Lung microvascular endothelial cell (primary cell): ENCODE measurements at places on chromosomes 7 and 10.

DNA sequence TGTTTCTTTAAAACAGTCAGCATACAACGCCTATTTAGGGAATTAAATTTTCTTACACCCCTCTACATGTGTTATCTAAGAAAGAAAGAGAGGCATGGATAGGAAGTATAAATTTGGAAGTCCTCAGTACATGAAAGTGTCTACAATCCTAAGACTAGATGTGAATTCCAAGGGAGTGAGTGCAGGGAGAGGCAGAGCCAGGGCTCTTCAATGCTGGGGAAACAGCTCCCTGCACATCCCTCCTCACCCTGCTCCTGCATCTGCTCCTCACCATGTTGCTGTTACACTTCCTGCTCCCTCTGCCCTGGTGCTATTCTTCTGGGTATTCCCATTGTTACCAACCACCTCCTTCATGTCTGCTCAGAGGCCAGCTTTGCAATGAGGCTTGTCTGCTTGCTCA is 229.1 kb upstream of the AKR1E2 start:
- DNase-seq: no peak

GRCh38 chr7:129285111-129285510 is 60.3 kb downstream of the AHCYL2 start:
- DNase-seq: no peak

DNA sequence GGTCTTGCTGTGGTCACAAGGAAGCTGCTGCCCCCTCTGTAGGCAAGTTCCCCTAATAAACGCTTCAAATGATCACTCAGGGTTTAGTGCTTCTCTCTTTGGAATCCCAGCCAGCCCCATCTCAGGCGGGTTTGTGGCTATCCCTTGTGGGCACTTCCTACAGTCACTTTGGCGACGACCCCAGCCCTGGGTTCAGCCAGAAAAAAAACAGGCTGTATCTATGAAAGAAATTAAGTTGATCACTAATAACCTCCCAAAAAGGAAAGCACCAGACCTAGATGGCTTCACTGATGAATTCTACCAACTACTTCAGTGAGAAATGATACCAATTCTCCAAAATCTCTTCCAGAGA is 208.2 kb downstream of the MAD1L1 start:
- no peak for DNase-seq

DNA sequence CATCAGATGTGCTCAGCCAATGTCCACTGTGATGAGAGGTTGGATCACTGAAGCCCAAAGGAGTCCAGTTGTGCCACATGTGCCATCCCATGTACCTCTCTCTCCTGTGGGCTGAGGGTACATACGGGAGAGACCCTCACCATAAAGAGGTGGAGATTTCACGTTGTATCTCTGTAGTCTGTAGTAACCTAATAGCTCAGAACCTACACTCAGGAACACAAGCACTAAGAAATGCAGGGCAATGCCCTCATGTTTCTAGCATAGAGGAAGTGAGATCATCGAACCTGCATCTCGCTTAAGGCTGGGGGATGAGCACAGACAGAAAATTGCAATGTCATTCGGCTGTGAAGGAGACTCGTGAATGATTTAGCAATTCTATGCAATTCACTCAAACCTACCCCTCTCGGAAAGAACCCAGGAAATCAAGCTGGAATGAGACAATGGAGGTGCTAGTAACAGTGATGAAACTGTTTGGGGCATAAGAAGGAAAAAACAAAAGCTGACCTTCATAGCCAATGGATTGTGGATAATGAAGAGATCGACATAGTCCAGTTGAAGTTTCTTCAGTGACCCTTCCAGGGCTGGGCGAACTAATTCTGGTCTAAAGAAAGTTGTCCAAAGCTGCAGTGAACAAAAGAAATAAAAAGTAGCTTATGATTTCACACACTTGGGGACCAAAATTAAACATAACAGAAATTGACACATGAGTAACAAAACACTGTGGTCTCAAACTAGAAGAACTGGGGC is 80.3 kb upstream of the UCN3 start:
- peak; percentile 92 for DNase-seq

DNA sequence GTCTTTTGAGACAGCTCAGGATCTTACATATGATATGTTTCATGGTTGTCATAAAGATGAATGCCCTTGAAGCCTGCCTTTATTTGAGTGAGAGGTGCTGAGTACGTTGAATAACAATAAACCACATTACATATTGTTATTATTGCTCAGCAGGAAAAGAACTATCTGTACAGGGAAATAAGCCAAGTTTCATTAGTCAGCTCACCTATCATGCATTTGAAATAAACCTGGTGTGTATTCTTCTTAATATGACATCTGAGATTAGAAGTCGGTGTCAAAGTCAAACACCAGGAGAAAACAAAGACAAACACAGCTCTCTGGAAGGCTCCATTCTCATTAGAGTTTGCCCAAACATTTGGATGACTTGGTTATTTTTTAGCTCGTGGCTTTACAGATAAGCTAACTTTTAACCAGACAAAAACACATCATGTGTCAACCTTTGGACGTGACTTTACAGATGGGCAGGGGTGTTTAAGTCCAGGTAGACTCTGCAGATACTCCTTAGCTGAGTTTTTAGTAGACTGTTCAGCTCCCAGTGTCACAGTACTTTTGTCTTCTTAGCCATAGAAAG is 71.2 kb upstream of the AOAH start:
- DNase-seq: no peak

DNA sequence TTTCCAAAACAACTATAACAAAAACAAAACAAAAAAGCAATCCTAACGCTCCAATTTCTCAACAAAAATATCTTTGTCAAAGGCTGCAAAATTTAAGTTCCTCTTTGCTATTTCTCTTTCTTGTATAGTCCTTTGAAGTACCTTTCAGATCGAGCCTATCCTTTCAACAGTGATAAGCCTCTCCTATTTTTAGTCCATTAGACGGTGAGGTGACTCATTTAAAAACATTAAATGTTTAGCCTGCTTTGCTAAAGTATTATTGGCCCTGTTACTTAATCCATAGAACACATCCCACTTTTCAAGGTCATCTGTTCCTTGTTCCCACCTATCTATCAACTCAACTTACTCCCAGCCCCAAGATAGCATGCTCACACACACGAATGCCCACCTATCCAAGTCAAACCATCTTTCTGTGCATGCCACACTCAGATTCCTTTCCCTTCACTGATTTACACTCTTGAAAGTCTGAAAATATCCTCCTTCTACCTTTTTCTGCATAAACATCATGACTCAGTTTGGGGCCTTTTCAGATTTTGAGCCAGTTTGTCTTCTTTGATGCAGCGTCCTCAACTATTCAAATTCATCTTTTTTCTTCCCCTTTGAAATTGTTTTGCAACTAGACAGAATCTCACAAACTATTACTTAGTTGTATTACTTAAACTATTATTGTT is 224.9 kb upstream of the TMEM229A start:
- DNase-seq: no peak

GRCh38 chr7:120169996-120170783 is 102.8 kb upstream of the KCND2 start:
- DNase-seq: no peak

- no peak for DNase-seq
Measured at GRCh38 chr10:470339-471003, 219.0 kb downstream of the DIP2C start.

DNA sequence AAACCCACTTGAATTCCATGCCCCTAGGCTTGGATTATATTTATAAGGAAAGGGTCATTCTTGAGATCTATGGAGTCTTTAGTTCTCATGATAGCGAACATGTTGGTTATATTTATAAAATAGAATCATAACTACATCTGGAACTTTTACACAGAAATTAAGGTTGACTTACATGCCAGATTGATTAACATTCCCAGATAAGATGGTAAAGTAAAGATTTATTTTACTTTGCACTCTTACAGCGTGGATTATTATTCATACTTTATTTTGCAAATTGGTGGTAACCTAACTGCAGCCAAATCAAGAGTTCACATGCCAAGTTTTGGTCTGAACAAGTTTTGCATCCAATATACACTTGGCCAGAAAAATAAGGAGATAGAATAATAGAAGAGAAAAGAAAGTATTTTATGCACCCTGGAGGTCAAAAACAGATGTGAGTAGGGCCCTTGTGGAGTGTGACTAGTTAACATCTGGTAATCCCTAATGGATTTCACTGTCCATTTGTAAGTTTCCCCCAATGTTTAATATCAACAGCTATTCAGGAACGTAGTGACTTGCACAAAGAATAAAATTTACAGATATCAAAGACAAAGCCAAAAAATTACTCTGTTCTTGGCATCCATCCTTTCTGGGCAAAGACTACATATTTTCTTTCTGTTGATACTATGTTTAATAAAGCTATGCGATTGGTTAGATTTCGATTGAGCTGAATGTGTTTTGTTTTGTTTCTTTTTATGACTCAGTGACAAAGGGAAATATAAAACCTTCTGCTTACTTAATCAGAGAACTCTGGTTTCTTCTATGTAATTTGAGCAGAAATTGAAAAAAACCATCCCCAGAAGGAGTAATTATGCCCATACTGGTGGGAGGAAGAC is 10.1 kb upstream of the TMEM26 start:
- DNase-seq: peak; percentile 66

- DNase-seq: no peak
Measured at GRCh38 chr7:46945328-46945727, 636.6 kb downstream of the TNS3 start.

DNA sequence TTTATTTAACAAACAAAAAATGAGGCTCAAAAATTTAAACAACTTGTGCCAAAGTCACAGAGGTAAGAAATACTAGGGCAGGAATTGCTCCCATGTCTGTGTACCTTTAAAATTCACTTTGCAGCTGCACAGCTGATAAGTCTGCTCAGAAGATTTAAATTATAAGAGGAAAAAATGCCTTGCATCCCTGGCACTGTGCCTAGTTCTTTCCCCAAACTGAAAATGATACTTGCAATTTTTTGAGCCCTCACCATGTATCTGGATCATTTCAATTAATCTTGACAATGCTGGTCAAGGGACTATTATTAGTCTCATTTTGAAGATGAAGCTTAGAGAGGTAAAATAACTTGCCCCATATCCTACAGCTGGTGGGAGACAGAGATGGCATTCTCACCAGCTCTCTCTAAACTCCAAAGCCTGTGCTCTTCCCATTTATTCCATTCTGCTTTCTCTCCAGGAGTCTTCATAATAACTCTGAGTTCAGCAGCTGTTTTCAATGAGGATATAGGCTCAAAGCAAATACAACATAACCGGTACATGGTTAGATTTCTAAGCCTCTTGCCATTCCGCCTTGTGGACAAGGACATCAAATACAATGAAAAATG is 350.5 kb upstream of the LRRTM3 start:
- no peak for DNase-seq

DNA sequence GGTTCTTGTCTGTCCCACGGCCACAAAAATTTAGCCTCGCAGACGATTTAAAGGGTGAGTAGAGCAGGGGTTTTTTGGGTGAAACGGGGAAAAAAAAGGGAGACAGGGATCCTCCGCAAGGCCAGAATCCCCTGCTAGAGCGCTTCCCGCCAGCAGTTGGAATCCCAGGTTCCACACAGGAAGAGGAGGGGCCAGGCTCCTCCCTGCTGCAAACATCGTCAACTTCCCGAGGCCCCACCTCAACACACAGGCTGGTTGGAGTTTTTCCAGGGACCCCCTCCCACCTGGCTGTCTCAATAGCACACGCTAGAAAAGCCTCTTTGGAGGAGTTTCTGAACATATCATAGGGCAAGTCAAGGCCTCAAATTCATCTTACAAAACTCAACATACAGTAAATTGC is 112.7 kb downstream of the MTERF1 start:
- DNase-seq: no peak

- no peak for DNase-seq
Measured at GRCh38 chr7:17357952-17358351, 59.5 kb downstream of the AHR start.

DNA sequence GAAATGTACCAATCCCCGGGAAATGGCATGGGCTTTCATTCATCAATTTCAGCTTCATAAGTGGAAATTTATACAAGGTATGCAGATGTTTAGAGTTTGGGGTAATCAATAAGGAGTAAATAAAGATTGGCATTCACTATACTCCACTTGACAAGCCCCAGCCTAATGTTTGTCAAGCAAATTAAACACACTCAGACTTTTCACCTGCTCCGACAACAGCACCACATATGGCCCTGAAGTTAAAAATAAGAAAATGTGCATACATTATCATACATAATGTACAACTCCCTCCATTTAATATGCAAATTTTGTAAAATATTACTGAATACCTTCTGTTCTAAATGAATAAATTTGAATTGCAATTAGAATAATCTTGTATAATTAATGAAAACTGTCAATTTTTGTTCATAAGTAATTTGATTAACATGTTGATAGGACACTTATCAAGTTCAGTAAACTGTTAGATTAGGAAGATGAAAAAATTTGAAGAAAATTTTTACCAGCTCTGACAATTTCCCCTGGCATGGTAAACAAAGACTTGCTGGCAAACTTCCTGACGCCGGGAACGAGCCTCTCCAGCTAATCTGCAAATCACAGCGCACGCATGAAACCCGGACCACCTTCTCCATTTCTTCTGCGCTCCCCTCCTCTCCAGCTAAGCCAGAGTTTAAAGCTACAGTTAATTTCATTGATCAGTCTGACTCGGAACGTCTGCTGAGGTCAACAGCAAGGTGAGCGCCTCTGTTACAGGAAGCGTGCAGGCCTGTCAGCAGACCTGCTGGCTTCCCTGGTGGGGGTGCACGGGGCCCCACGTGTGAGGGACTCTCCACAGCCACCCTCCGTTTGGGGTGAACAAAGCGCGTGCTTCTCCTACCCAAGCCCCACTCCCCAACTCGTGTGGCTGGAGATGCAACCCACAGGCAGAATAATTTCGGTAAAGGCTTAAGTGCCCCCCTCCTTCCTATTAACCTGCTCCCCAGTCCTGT is 70.7 kb downstream of the EBF3 start:
- no peak for DNase-seq

DNA sequence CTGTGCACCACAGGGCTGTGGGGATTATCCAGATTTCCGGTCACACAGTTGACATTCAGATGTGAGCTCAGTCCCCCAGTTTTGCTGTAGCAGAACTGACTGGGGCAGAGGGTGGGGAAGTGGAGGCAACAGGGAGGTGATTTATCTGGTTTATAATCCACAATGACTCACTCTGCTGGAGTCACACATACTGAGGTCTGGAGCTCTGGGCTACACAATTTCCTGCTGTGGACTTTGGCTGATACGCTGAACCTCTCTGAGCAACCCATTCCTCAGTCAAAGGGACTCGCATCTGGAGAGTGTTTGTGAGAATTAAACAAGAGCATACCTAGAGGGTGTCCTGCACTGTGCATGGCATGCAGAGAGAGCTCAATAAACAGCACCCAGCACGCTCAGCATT is 64.8 kb upstream of the PLPP4 start:
- DNase-seq: peak; percentile 24

DNA sequence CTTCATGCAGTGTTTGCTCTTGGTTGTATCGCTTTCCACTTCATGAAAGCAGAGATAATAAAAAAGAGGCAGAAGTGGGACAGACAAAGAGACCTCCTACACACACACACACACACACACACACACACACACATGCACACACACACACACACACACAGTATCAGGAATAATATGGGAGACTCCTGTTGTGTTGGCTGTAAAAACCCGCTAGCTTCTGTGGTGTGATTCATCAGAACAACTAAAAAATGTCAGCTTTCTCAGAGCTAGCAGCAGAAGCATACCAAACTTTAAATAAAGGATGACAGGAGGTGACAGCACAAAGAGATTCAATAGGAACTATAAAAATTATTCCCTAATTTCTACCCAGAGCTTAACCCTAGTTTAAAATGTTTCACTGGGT is 148.2 kb upstream of the LRRTM3 start:
- DNase-seq: no peak
